ENCODE measurements at places on chromosomes 11 and 22.
A peak's percentile ranks its signal among the peaks of the same experiment; 100 is the strongest.

GRCh38 chr11:2209370-2209801, 37.8 kb upstream of the TH start:
- DNase-seq, result no peak

DNA sequence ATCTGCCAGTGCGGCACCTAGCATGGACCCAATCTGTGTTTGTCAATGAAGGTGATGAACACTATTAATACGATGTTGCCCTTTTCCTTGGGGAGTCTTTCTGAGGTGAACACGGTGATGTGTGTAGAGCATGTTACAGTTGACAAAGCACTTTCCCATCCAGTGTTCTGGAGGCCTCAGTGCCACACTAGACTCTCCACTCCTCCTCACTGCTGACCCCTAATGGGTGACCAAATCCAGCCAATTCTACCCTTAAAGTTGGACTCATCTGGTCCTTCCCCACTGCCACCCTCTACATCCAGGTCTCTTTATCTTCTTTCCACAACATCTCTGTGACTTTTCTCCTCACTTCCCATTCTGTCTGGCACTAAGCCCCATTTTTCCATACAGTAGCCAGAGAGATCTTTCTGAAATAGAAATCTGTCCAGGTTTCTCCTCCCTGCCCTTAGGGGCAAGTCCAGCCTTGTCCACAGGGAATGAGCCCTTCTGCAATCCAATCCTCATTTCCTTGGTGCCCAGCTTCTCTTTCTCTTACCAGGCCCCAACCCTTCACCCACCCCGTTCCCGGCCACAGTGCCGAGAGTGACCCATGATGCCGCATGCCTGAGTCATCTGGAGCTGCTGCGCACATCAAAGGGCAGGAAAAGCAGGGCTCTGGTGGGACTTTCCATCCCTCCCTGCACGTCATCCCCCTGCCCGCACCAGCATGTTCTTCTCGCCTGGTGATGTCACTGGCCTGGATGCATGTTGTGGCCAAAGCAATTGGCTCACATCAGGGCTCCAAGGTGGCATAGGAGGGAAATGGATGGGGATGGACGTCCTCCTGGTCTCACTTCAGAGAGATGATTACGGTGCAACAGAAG, 64.2 kb downstream of the RASSF10 start:
- DNase-seq, result no peak

DNA sequence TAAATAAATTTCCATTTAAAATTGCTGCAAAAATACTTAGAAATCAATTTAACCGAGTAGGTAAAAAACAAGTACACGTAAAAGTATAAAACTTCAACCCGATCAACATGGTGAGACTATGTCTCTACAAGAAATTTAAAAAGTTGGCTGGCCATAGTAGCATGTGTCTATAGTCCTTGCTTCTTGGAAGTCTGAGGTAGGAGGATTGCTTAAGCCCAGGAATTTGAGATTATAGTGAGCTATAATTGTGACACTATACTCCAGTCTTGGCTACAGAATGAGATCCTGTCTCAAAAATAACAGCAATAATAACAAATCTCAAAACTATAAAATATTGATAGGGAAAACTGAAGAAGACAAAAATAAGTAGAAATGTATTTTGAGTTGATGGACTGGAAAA, 11.1 kb downstream of the CASP4 start:
- no peak for DNase-seq

GRCh38 chr11:64185175-64185692, 737 bp upstream of the STIP1 start:
- DNase-seq, result no peak

DNA sequence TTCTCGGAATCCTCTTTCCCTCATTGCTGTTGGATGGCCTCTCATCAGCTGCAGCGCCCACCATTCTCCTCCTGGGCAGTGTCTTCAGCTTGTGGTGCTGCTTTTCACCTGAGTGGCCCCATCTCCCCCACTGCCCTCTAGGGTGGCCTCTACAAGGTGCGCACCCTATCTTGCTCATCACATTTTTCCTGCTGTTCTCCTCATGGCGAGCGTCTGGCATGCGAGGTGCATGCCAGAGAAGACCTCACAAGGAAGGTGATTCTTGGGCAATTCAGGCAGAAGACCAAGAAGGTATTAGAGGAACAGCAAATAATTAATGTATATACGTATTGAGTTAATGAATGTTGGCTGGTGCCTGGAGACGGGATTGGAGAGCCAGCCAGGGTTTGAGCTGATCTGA, 3.1 kb downstream of the AP2A2 start:
- no peak for DNase-seq

GRCh38 chr11:118128721-118129470, 23.7 kb downstream of the SCN4B start:
- DNase-seq, result no peak

- no peak for DNase-seq
These were observed 125.4 kb downstream of the CCDC34 start for GRCh38 chr11:27237643-27238042.

DNA sequence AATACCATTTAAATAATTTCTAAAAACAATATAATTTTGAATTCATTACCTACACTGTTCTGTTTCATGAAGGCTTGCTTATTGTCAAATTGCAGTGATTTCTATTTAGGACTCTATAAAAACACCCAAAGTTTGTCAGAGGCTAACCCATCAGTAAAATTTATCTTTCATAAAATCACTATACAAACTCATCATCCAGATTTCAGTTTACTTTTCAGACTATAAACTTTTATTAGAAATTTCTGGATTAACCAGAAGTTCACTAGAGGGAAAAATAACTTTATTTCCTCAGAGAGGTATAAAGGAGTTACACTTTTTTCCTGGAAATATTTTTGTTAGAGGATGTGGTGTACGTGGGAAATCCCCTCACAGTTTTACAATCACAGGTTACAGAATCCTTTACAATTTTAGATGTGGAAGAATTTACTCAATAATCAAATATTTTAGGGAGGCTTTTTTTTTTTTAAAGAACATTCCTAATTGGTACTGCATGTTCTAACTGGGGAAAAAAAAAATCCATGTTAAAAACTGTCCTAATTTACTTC, 176.7 kb downstream of the SWAP70 start:
- peak; percentile 44 for DNase-seq

- no peak for DNase-seq
These were observed 3.8 kb downstream of the CFL1 start for GRCh38 chr11:65854161-65854592.

DNA sequence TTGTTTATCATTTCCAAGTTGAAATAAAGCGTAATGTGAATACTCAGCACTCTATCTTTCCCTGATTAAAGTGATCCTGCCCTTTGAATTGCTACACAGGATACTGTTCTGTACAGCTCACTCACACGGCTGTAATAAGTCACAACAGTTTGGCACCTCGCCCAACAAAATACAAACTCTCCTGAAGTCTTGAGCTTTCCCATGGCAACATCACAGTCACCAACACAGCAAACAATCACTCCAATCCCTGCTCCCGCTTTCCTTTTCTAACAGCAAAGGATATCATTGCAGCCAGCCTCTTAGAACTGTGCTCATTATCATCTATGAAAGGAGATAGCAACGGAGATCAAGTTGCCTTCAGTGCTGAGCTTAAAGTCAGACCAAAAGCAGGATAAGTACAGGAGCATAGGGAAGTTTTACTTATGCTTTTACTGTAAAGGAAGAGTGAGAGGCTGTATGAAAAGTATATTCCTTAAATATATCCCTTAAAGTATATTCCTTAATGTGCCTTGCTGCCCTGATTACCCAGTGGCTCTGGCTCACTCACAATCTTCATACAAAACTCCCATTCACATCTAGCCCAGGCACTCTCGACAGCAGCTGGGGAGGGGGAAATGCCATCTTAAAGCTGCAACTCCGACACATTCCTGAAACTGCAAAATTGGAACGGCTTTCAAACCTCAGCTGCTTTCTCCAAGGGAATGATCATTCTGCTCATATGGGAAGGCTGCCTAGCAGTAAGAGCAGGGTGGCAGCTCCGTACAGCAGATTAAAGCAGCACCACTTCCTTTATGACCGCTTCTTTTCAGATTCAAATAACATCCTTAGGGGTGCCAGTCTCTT, 35.8 kb downstream of the MAML2 start:
- no peak for DNase-seq

DNA sequence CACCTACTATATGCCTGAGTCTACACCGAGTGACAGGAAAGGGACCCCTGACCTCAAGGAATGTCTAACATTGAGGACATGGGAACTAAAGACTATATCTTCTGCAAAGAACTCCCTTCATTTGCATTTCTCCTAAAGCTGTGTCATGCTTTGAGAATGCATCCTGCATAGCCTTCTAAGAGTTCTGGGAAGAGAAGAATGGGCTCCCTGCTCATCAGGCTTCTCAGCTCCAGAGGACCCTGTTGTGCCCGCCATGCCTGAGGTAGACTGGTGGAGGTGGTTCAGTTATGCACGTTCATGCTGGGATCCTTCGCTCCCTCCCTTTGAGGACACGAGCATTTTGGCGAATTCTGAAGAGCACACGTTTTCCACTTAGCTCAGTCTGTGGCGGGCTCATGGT, 63.3 kb downstream of the GRIK4 start:
- no peak for DNase-seq

GRCh38 chr22:28013611-28014010, 94.6 kb upstream of the PITPNB start:
- no peak for DNase-seq

GRCh38 chr11:24351179-24351578, 145.7 kb upstream of the LUZP2 start:
- no peak for DNase-seq

DNA sequence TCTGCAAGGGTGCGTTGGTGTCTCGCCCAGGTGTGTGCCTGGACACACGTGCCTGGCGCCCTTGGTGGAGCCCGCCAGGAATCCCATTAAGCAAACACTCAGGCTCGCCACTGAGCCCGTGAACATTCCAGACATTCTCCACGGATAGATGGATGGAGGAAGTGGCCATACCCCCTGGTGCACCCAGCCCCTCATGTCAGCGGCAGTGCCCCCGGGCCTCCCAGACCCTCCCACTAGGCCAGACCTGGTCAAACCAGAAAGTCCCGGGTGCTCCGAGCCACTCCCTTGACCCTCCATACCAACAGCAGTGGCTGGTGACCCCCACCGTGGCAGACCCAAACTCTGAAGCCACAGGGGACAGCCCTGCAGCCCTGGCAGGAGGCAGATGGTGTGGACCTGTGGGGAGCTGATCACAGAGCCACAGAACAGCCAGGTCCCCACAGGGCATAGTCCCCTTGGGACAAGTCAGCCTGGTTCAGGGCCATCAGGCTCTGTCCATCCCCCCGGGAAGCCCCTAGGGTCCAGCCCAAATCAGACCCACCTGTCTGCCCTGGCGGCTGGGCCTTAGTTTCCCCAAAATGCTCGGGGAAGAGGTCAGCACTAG, 1.9 kb downstream of the EPS8L2 start:
- DNase-seq, result no peak

DNA sequence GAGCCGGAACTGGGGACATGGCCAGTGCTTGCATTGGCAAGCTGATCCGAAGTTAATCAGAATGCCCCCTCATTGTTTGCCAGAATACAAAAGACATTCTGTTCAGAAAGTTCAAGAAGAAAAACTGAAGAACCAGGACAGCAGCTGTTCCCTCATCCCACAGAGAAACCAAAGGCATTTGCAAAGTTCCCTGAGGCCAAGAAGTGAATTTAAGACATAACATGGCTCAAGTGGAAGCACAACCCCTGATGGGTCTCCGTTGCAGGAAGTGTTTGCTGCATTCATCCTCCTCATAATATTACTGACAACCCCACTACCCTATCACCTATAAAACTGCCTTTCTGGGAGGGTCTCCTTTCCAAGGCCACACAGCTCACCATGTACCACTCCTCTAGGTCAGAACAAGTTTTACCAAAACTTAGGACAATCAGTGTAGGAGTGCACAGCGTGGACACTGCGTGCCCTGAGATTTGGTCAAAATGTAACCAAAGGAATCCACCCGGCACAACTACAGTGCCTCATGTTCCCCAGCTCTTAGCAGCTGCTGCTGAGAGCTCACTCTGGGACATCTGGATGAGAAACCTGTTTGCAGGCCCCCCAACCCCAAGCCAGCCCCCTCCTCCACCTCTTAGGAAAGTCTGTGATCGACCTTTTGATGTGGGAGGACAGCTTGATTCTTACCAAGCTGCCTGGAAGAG, 101.6 kb upstream of the AKIP1 start:
- no peak for DNase-seq

DNA sequence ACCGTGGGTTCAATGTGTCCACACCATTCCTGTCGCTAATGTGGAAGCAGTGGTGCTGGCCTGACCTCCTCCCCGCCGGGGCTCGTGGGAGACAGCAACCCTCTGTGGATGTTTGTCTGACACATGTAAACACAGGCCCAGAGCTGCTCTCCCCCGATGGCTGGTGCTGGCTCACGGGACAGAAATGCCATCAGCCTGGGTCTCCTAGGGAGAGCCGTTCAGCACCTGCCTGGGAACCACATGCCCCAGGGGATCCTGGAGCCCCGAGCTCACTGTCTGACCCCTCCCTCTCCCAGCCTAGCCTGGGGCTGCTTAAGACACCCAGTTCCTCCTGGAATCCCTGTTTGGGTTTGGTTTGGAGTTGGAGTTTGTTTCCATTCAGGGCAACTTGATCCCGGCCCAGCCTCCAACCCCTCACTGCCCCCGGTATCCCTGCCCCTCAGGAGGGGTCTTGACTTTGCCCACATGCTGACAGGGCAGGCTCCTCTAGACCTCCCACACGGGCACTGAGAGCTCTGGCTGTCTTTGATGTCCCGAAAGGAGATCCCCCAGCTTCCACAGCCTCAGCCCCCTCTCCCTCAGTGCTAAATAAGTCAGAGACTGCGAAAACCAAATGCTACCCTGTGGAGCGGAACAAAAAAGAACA, 50.9 kb upstream of the WNT11 start:
- no peak for DNase-seq

DNA sequence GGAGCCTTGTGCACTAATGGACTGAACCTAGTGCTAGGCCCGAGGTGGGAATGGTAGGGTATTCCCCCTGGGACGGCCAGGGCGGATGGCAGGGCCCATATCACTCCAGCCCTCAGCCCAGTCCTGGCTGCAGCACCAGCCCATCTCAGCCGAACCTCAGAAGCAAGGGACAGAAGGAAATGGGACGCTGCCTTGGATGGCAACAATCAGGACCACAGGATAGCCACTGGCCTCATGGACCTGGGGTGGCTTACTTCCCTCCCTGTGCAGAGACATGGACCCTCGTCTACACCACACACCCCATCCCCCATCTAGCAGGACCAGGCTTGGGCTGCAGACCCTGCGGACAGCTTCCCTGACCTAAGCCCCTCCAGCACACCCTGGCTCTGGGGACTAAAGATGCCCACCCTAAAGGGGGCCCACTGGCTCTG, 24.1 kb downstream of the ARVCF start:
- no peak for DNase-seq

DNA sequence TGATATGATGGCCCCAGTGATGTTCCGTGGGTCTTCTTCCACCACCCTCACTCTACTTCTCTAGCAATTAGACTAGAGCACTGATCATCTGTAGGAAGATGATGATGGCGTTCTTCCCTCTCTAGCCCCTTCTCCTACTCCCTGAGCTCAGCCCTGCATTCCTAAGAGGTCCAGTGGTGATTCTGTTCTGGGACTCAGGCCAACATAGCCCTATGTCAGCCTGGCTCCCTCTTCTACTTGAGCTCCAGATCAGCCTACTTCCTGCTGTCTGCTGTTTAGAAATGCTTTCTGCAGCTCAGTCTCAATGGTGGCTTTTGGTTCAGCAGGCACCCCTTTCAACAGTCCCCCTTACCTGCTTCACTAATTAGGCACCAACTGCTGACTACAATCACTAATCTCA, 86.1 kb upstream of the ZBED5 start:
- DNase-seq, result no peak

All from CD4-positive, alpha-beta T cell treated with Interleukin-15 for 4 hours (primary cell).